ENCODE measurements at places on chromosomes 5 and 9.

- DNase-seq, result no peak
These were observed 130.2 kb downstream of the DNAH5 start for GRCh38 chr5:13814301-13814700.

GRCh38 chr5:142290577-142291299 is 34.1 kb downstream of the SPRY4 start:
- DNase-seq, result no peak

DNA sequence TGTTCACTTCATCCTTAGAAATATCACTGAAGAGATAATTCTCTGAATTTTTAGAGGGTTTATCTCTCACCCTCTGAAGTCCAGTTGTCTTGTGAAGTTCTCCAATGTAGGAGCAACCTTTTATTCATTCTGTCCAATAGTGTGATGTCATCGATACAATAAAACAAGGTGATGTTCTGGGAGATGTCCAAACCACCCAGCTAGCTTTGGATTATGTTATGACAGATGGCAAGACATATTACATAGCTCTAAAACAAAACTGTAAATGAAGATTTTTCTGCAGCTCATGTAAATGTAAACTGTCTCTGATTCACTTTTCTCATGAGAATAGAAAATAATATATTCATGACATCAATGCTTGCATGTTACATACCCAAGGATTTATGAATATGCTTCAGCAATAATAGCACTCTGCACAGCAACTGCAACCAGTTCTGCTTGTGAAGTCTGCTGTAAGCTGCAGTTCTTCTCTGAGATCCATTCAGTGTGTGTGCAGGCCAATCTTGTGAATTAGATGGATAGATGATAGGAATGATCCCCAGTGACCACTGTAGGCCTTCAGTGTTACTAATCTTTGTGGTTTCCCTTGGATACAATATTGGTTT is 172.6 kb upstream of the CDH12 start:
- DNase-seq, result no peak

- no peak for DNase-seq
These were observed 273.7 kb downstream of the DIRAS2 start for GRCh38 chr9:90368928-90369327.

- DNase-seq, result peak; percentile 70
These were observed 12.1 kb downstream of the NOTCH1 start for GRCh38 chr9:136533775-136534157.

GRCh38 chr5:8590959-8591358 is 722.0 kb downstream of the MTRR start:
- DNase-seq, result no peak

- no peak for DNase-seq
These were observed 410.1 kb downstream of the AGTPBP1 start for GRCh38 chr9:85331626-85332025.

DNA sequence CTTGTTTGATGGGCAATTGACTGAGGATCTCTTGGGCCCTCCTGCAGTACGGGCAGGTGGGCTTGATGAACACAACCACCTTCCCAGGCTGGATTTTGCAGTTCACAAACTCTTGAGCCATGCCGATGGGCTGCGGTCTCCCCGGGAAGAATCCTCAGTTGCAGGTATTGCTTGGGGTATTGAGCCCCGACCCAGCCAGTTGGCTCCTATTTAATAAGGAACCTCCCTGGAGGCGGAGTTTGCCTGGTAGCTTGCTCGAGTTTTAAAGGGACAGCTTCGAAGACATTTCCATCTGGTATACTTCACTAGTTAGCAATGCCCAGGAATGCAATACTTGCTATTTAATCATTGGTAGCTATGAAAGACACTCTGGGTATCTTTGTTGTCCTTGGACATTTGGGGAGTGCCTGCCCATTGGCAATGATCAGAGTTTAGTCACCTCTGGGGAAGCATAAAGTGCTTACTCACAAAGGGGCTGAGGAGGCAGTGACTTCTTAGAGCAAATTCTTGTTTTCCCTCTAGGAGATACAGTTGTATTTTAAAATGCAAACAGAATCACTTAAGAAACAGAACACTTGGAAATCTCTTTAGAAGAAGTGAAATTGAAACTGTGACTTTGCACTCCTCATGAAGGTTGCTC is at the start of gene GLRX:
Gene GLRX (minus strand): TSS at position 185 of the 640 bp plus-strand sequence. CDS start 64 bp downstream, at position 121.
- no peak for DNase-seq

- DNase-seq, result no peak
These were observed 70.6 kb downstream of the SPIN1 start for GRCh38 chr9:88458716-88459465.

- no peak for DNase-seq
These were observed 121.0 kb upstream of the GAS1 start for GRCh38 chr9:87068177-87068840.

GRCh38 chr5:41770799-41771198 is 99.4 kb downstream of the OXCT1 start:
- no peak for DNase-seq

GRCh38 chr9:124652203-124652602 is 118.9 kb downstream of the NR6A1 start:
- DNase-seq, result no peak

GRCh38 chr9:115481769-115482168 is 363.8 kb upstream of the TNC start:
- DNase-seq, result no peak

GRCh38 chr5:164504141-164504772 is 998.8 kb downstream of the MAT2B start:
- no peak for DNase-seq

DNA sequence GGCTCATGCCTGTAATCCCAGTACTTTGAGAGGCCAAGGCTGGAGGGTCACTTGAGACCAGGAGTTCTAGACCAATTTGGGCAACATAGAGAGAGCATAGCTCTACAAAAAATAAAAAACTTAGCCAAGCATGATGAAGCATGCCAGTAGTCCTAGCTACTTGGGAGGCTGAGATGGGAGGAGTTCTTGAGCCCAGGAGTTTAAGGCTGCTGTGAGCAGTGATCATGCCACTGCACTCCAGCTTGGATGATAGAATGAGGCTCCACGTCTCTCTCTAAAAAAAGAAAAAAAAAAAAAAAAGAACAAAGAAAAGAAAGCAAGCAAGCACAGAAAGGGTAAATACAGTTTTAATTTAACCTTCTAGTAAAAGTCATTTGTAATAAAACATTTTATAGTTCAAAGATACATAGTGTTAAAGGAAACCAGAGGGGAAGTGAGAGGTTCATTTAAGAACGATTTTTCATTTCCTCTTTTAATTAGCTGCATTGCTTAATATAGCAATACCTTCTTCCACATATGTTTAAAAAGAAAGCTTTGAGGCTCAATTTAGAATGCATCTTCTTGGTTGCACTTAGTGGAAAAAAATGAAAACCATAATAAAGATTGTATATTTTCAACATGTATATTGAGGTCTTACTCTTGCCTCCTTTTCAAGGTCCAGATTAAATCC is 14.9 kb downstream of the GAPT start:
- DNase-seq, result no peak

DNA sequence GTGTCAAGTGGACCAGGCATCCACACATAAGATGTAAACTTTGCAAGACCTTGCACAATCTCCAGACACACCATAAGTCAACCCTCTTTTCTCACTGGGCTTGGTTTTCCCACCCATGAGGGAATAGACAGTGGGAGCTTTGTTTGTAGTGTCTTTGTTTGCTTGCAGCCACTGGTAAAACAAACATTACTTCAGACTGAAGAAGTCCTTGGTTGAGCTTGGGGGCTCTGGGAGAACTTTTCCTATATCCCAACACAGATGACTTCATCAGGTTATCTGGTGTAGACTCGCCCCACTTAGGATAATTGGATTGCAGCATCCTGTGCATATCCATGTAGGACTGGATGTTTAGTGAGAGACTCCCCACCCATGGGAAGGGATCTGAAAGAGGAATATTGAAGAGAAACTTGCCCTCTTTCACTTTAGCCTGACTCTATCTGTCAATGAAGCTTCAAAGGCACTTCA is 11.5 kb upstream of the ADGRV1 start:
- DNase-seq, result no peak

DNA sequence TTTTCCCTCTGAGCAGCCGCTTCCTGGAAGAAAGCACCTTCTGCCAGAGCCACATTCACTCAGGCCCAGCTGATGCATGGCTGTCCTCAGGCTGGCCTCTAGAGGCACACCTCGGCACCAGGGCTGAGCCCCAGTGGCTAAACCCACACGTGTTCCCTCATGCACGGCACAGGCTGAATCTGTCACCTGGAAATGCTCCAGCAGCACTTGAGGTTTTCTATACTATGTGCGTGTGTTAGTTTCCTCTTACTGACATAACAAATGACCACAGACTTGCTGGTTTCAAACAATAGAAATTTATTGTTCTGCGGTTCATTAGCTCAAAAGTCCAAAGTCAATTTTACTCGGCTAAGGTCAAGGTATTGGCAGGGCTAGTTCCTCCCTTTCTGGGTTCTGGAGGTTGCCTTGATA is 141.4 kb downstream of the LRRC70 start:
- DNase-seq, result no peak

GRCh38 chr9:135119496-135120064 is 32.1 kb downstream of the OLFM1 start:
- DNase-seq, result no peak

- DNase-seq, result no peak
These were observed 11.8 kb downstream of the FXN start for GRCh38 chr9:69047371-69047770.

GRCh38 chr5:145028626-145029025 is 806.5 kb downstream of the PRELID2 start:
- no peak for DNase-seq

- no peak for DNase-seq
These were observed 13.7 kb downstream of the MLLT3 start for GRCh38 chr9:20608582-20608981.

DNA sequence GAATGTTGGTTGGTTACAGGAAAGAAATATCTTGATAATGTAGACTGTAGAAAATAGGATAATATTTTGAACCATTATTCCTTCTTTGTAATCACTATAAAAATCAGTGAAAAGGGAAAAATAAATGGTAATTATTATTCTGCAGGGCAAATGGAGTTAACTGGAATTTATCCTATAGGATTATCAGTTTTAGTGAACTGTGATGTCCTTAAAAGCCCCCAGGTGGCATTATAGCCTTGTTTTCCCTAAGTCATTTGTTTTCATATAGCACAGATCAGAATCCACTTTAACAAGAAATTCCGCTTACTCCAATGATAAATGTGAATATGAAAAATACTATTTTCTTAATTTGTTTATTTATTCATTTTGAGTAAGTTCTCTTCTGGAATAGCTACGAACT is 26.2 kb upstream of the WDR41 start:
- DNase-seq, result no peak

GRCh38 chr9:130213911-130214761 is 41.9 kb downstream of the NCS1 start:
- no peak for DNase-seq

GRCh38 chr5:178675922-178676321 is 49.1 kb upstream of the CLK4 start:
- DNase-seq, result no peak

DNA sequence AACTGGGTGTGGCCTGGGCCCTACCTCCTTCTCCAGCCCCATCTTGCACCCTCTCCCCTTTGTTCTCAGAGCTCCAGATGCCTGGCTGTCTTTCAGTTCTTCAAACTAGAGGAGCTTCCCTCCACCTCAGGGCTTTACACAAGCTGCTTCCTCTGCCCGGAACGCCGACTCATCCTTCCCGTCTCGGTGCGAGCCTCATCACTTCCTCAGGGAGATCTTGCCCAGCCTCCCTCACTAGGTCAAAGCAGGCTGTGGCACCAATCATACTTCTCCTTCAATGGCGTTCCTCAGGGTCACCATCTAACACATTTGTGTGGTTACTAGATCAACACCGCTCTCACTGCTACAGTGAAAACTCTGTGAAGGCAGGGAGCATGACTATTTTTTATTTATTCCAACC is 56.2 kb upstream of the ZSWIM6 start:
- no peak for DNase-seq

GRCh38 chr9:93292664-93293328 is 108.9 kb downstream of the WNK2 start:
- no peak for DNase-seq

DNA sequence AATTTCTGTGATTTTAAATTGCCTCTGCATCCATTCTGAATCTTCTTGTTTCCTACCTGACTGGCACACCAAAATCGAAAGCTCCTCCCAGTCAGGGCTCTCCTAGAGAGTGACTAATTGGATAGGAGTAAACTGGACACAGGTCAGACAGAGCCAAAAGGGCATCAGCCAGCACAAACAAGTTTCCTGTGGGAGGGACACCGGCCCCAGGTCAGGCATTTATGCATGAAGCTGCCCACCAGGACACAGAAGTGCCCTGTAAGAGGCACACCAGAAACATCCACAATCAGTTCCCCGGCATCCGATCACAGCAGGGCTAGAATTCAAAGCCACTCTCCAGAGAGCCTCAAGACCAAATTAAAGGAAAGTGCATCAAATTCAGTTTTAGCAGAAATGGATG is 78.4 kb downstream of the SFXN1 start:
- no peak for DNase-seq

DNA sequence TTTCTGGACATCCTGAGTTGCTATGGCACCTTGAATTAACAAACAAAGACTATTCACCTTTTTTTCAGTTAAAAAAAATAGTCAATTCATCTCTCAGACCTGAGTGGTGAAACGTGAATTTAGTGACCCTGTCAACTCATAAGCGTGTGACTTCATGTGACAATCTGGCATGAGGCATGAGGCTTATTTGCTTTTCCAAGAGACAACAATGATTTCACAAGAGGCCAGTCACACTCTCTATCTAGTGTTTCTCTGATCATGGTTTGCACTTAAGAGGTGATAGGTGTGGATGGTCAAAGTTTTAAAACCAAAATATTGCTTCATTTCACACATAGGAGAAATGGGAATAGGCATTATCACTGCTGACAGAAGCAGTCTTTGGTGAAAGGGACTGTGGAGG is 559.6 kb upstream of the ACO1 start:
- DNase-seq, result no peak

DNA sequence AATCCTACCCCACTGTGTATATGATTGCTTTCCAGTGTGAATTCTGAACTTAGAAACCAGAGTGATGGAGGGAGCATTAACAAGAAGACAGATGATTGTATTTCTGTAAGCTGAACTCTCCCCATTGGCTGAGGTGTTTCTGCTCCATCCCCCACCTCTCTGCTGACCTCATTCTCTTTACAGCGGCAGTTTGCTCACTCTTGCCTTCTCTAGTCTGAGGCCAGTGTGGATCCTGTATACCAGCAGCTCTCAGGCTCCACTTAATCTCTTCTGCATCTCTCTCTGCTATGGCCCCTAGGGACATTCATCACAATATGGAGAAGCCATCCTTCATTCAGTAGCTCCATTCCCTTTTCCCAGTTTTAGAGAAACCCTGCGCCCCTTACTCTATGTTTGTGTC is 358.8 kb downstream of the MAN2A1 start:
- no peak for DNase-seq

- no peak for DNase-seq
These were observed 2.6 kb downstream of the NR5A1 start for GRCh38 chr9:124504530-124505005.

- DNase-seq, result no peak
These were observed 37.5 kb downstream of the NUP214 start for GRCh38 chr9:131162886-131163285.

DNA sequence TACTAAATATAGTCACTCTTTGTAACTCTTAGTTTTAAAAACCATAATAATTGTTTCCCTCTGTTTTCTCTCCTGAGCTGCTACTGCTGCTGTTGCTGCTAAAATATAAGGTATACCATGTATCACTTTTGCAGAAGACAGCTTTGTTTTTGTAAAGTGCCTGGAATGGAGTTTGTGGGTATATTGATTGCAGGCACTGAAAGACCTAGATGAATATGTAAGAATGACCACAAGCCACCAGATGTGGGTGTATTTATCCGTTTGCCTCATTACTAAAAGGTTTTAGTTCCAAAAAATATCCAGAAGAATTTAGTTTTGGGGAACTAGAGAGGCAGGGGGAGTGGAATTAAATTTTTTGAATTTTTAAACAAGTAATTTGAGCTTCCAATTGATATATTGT is 151.1 kb upstream of the CDKN2B start:
- no peak for DNase-seq

- DNase-seq, result no peak
These were observed 1.8 kb downstream of the ELAVL2 start for GRCh38 chr9:23823986-23824829.

All from stimulated activated CD4-positive, alpha-beta T cell treated with anti-CD3 and anti-CD28 coated beads, TNF-alpha, amount 100 ng/mL, for 48 hours (primary cell).